Heart right ventricle (tissue), 16 donors: ENCODE measurements at places on chromosomes 3 and 15. TPM values are rescaled to one million over a fixed set of nuclear protein-coding genes. Genes with fewer than 3 reads are reported as not detected.
A peak's percentile ranks its signal among the peaks of the same experiment; 100 is the strongest.

GRCh38 chr3:24595796-24596195 is 101.1 kb upstream of the THRB start:
- no peak overlapping the region for H3K4me3 ChIP-seq
- no peak for DNase-seq
- H3K36me3 ChIP-seq, result no peaks in the 10 kb centered on the region
- H3K27me3 ChIP-seq, result no peaks in the 10 kb centered on the region
- no peaks in the 10 kb centered on the region for H3K4me1 ChIP-seq

DNA sequence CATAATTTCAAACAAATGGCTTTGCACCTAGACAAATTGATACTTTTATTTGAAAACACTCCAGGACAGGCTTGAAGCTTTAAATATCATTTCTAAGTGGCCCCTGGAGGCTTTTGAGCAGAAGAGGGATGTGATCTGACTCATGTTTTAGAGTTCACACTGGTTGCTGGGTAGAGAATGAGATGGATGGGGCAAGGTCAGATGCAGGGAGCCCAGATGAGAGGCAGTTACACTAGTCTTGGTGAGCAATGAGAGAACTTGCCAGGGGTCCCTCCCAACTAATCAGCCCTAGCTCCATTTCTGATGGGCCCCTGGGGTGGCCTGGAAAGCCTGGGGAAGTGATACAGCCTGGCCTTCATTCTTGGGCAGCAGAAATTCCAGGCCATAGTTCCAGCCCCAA is 190.4 kb downstream of the MEGF11 start:
- no peaks in the 10 kb centered on the region for H3K27me3 ChIP-seq
- H3K27ac ChIP-seq, result no peak overlapping the region
- no peaks in the 10 kb centered on the region for H3K4me1 ChIP-seq
- no peak for DNase-seq

GRCh38 chr15:99390667-99391066 is 139.4 kb downstream of the LRRC28 start:
- no peak overlapping the region for H3K27ac ChIP-seq
- H3K4me1 ChIP-seq, result peaks cover 8% of the 10 kb centered on the region
- H3K27me3 ChIP-seq, result no peaks in the 10 kb centered on the region
- DNase-seq, result no peak
- H3K4me3 ChIP-seq, result no peak overlapping the region

- no peaks in the 10 kb centered on the region for H3K27me3 ChIP-seq
- H3K4me1 ChIP-seq, result no peaks in the 10 kb centered on the region
- no peaks in the 10 kb centered on the region for H3K36me3 ChIP-seq
- no peak for DNase-seq
These were observed 112.4 kb upstream of the DCBLD2 start for GRCh38 chr3:99013777-99014315.

GRCh38 chr3:137765310-137766033 is 1.4 kb downstream of the SOX14 start:
- H3K36me3 ChIP-seq, result no peaks in the 10 kb centered on the region
- peaks cover 49% of the 10 kb centered on the region for H3K27me3 ChIP-seq
- DNase-seq, result no peak
- H3K27ac ChIP-seq, result no peak overlapping the region

GRCh38 chr15:78355177-78355576 is 15.0 kb downstream of the CRABP1 start:
- no peaks in the 10 kb centered on the region for H3K36me3 ChIP-seq
- H3K4me1 ChIP-seq, result no peaks in the 10 kb centered on the region
- DNase-seq, result no peak

- H3K27ac ChIP-seq, result no peak overlapping the region
- H3K36me3 ChIP-seq, result no peaks in the 10 kb centered on the region
- H3K27me3 ChIP-seq, result no peaks in the 10 kb centered on the region
- H3K4me3 ChIP-seq, result no peak overlapping the region
These were observed 123.4 kb downstream of the ATP10A start for GRCh38 chr15:25739687-25740121.

DNA sequence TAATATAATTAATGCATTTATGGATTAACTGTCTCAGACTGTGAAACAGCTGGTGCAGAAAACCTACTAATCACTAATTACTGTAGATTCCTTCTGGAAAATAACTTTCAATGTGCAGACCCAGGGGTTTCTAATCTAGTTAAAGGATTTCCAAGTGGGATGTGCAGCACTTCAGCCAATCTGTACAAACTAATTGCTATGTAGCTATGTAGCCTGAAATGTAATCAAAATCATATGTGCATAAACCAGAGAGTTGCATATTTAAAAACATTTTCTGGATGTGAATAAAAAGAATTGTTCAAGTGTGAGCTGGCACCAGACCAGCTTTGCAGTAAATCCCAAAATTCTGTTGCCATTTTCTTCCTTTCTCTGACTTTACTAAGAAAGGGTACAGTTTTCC is 127.5 kb upstream of the CD96 start:
- H3K4me3 ChIP-seq, result no peak overlapping the region
- DNase-seq, result no peak
- H3K4me1 ChIP-seq, result no peaks in the 10 kb centered on the region

DNA sequence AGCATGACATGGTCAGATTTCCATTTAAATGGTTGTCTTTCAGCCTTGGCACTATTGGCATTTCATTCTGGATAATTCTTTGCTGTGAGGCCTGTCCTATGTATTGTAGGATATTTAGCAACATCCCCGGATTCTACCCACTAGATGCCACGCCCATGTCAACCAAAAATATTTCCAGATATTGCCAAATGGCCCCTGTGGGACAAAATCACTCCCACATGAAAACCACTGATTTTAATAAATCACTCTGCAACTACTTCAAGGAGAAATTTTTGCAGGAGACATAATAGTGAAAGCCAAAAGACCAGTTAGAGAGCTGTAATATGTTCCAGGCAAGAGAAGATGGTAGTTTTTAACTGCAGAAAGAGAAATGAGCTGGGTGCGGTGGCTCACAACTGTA is 55.9 kb upstream of the RARB start:
- no peaks in the 10 kb centered on the region for H3K36me3 ChIP-seq
- no peaks in the 10 kb centered on the region for H3K27me3 ChIP-seq
- H3K27ac ChIP-seq, result no peak overlapping the region
- H3K4me1 ChIP-seq, result no peaks in the 10 kb centered on the region

DNA sequence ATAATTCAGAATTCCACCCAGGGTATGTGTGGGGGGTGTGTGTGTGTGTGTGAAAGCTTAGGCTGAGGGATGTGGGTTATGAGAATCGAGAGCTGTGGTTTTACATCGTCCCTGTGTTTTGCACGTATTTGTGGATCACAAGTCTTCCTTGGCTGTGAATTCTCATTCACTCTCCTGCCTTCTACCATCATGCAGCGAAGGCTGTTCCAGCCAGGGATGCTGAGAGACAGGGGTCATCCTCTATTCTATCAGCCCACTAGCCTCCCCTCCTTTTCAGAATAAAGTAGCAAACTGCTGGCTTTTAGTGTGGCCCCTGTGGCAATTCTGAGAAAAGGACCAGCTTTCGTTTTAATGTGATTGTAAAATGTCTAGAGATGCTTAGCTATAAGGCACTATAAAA is 460.6 kb upstream of the NR2F2 start:
- H3K4me1 ChIP-seq, result no peaks in the 10 kb centered on the region
- no peaks in the 10 kb centered on the region for H3K36me3 ChIP-seq
- no peak for DNase-seq
- no peak overlapping the region for H3K27ac ChIP-seq

GRCh38 chr3:33089515-33089914 is 7.4 kb downstream of the GLB1 start:
- no peak overlapping the region for H3K27ac ChIP-seq
- no peaks in the 10 kb centered on the region for H3K27me3 ChIP-seq
- DNase-seq, result no peak
- H3K4me1 ChIP-seq, result peaks cover 10% of the 10 kb centered on the region
- no peak overlapping the region for H3K4me3 ChIP-seq
- H3K36me3 ChIP-seq, result peaks cover 3% of the 10 kb centered on the region

DNA sequence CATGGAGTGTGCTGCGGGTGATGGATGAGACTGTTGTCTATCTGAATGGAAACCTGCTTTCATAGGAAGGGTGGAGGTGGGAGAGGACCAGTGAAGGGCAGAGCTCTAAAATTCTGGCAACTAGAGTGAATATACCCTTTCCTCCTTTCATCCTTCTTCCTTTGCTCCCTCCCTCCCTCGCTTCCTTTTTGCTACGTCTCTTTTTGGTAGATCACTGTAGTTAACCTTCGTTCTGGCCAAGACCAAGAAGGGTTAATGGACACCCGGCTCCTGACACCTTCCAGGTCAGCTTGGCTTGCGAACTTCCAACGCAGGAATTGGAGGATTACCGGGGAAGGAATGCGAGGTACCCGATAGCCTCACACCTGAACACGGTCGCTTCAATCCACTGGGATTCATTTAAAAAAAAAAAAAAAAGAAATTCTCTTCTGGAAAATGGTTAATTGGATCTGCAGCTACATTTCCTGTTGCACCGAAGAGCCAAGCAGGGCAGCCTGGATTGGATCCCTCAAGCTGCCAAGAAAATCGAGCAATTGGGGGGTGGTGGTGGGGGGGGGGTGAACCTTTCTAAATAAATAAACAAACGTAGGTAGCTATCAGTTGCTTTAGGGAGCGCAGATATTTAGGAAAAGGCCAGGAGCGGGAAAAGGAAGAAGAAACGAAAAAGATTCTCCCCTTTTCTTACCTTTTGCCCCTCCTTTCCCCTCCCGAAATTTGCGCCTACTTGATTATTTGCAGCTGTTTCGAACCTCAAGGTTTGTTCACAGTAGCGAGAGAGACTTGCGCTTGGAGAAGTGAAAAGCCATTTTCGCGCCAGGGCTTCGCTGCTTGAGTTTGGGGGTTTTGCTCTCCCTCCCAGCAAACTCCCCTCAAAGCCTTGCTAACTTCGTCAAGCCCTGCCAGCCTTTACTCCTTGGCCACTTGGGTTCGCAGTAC is 9.5 kb upstream of the NR2F2 start:
- peak overlapping the region; percentile 84 for H3K27ac ChIP-seq
- H3K4me3 ChIP-seq, result peak overlapping the region; percentile 39
- H3K36me3 ChIP-seq, result no peaks in the 10 kb centered on the region
- DNase-seq, result no peak
- peaks cover 88% of the 10 kb centered on the region for H3K27me3 ChIP-seq

- DNase-seq, result no peak
- no peak overlapping the region for H3K27ac ChIP-seq
- H3K4me3 ChIP-seq, result no peak overlapping the region
- no peaks in the 10 kb centered on the region for H3K36me3 ChIP-seq
- H3K27me3 ChIP-seq, result no peaks in the 10 kb centered on the region
- no peaks in the 10 kb centered on the region for H3K4me1 ChIP-seq
These were observed 106.7 kb downstream of the RAP2B start for GRCh38 chr3:153268564-153269279.

DNA sequence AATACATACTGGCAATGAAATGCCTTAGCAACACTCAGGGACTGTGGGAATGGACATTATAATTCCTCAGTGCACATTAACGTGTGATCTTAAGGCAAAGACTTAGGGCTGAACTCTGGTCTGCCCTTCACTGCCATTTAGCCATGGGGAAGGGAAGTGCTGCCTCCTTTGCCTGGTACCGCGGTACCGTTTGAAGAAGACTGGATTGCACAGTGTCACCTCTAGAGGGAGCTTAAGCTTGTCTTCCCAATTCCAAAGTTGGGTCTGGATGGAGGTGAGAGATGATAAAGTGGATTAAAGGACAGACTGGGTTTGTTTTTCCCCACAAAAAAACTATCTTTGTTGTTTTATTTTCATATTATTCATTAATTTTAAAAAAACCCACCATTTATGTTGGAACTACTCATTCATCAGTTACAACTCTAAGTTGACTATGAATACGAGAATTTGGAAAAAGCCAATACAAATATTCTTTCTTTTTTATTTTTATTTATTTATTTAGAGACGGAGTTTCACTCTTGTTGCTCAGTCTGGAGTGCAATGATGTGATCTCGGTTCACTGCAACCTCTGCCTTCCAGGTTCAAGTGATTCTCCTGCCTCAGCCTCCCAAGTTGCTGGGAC is 60.0 kb upstream of the SYN2 start:
- no peaks in the 10 kb centered on the region for H3K27me3 ChIP-seq
- H3K4me1 ChIP-seq, result no peaks in the 10 kb centered on the region
- H3K36me3 ChIP-seq, result no peaks in the 10 kb centered on the region
- no peak overlapping the region for H3K4me3 ChIP-seq
- H3K27ac ChIP-seq, result no peak overlapping the region
- no peak for DNase-seq

DNA sequence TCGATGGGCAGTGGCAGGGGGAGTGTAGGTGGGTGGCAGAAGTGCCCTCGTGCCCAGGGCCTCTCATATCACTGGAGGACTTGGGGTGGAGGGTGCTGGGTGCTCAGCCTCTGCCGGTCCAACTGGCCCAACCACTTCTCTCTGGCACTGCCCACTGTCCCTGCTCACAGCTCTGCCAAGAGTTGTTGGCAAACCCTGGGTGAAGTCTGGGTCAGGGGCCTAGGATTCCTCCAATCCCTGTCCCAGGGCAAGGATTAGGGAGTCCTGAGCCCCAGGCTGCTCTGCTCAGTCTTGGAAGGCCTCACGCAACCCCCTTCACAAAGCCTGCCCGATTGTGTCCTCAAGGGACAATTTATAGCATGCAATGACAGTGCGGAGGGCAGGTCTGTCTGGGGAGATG is 5.2 kb upstream of the PRKCD start:
- H3K27me3 ChIP-seq, result no peaks in the 10 kb centered on the region
- no peaks in the 10 kb centered on the region for H3K36me3 ChIP-seq
- peaks cover 15% of the 10 kb centered on the region for H3K4me1 ChIP-seq
- H3K4me3 ChIP-seq, result no peak overlapping the region

- H3K4me3 ChIP-seq, result peak overlapping the region; percentile 62
- peak; percentile 50 for DNase-seq
- H3K27ac ChIP-seq, result peak overlapping the region; percentile 65
These were observed 5.5 kb downstream of the SMAD6 start for GRCh38 chr15:66707310-66708082.

DNA sequence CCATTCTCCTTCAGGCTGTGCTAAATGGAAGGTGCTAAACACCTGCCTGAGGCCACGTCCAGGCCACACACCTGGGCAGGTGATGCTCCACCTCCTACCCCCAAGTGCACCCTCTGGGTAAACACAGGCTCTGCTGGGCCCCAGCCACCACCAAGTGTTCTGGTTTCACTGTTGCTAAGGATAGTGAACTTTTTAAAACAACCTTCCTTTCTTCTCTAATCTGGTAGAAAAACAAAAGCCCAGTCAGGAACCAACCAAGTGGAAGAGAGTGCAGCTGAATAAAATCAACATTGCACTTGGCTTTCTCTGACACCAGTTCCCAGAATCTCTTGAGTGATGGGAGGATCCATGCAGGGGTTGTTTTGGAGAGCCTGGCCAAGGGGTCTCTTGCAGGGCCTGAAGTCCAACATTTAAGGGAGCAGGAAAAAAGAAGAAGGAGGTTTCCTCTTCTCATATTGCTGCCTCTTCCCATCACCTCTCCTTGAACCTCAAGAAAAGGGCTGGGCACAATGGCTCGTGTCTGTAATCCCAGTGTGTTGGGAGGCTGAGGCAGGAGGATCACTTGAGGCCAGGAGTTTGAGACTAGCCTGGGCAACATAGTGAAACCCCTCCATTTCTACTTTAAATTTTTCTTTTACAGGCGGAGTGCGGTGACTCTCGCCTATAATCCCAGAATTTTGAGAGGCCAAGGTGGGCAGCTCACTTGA is 26.2 kb upstream of the ATP13A3 start:
- H3K4me3 ChIP-seq, result no peak overlapping the region
- DNase-seq, result no peak
- H3K4me1 ChIP-seq, result peaks cover 5% of the 10 kb centered on the region
- no peak overlapping the region for H3K27ac ChIP-seq
- H3K36me3 ChIP-seq, result no peaks in the 10 kb centered on the region

The SMCO1 gene
- 100 TPM for total RNA-seq

The ITIH3 gene
- total RNA-seq, result 0.15 TPM

The ISLR2 gene
- 1.3 TPM for total RNA-seq
